Left lung (tissue), 14 donors: ENCODE measurements at places on chromosomes 3 and 15.

GRCh38 chr3:123349566-123350435 is 99.1 kb downstream of the ADCY5 start:
- DNase-seq: no peak

DNA sequence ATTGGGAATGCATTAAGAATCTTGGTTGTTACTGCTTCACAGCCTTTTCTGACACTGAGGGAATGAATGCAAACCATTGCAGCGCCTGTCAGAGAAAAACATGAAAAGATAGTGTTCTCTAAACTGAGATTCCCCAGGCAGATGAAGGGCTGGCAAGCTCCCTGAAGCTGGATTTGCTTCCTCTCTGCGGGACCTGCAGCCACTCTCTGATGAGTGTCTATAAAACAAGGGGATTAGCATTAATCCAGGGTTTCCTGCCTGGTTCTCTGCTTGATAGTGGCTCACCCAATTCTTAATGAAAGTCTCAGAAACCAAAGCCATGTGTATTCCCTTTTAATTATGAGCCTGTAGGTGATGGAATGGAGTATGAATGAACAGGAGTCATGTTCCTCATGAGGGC is 344.3 kb upstream of the UMPS start:
- DNase-seq: no peak

GRCh38 chr3:153052096-153052460 is 109.9 kb upstream of the RAP2B start:
- DNase-seq: peak; percentile 68

GRCh38 chr3:37742574-37743212 is 119.0 kb upstream of the CTDSPL start:
- DNase-seq: no peak

DNA sequence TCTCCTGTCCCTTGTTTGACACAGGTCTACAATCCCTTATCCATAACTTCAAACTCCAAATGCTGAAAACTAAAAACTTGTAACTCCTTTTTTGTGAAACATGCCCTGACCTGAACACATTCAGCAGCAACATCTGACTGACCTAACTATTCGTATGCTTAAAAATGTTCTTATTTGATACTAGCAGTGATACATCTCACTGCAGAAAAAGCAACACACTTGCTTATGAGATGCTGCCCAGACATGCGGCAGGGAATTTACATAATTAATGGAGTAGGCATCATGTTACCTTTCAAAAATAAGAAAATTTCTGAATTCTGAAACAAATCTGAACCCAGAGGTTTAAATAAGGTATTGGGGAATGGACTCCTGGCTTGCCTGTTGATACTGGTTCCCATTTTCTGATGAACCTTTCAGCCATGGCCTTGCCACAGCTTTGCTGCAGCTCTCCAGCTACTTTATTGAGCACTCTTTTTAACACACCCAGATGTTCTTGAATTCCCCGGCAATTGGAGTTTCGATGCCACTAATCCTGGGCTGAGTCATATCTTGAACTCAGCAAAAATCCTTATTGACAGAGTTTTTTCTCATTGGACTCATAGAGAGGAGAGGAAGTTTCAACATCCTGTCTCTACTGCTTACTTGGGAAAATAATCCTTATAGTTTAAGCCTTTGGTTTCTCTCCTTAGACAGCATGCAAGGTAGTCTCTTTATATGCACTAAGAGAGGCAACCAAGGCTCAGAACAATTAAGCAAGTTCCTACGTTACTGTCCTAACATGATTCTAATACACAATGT is 296.6 kb upstream of the LMCD1 start:
- no peak for DNase-seq

DNA sequence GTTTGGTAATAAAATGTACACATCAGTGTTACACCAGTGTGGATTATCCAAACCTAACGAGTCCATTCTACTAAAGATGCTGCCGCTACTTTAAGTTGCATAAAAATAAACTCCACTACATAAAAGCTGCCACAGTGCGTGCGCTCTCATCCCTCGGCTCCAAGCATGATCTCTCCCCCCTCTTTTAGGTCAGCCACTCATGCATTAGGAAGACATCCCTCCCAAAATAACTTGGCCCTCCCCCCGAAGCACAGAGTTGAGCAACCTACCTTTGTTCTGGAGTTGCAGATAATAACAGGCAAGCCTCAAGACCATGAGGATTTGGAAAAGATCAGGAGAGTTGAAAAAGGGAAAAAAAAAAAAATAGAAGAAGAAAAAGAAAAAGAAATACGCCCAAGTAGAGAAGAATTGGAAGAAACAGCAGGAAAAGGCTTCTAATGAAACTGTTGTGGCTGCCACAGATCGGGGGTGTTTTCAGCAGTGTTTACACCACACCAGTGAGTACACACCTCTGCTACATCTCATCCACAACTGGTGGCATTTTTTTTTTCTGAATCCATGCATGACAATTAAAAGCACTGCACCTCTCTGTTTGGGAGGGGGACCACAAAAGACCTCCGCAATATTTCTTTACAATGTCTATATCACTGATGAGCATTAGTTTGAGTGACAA is 339.2 kb downstream of the FOXP1 start:
- DNase-seq: no peak

DNA sequence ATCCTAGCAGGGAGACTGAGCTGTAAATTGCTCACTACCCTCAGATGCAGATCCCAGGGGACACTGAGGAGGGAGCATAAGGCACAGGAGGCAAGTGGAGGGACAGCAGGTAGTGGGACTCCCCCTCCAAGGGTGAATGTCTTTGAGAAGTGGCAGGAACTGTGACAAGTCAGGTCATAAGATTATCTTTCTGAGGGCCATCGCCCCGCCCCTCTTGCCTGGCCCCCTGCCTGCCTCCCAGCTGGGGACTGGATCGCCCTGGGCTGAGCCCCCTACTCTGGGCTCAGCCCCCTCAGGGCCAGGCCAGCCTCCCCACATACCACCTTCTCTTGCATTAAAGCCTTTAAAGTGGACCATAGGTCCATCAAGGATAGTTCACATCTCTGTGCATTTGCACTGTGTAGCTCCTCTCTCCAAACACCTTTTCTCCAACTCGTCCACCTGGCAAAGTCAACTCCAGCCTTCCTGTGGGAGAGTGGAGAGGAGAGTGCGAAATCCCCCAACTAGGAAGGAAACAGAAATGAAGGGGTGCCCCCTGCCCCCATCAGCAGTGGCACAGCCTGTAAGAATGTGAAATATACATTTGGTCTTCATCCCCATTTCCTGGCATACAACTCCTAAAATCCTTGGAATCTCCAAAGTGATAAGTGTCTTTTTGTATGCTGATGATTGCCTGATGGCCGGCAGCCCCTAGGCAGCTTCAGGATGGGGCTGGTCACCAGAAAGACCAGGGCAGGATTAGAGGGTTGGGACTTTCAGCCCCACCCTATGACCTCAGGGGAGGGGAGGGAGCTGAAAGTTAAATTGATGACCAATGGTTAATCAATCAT is 14.7 kb downstream of the PIF1 start:
- DNase-seq: no peak

DNA sequence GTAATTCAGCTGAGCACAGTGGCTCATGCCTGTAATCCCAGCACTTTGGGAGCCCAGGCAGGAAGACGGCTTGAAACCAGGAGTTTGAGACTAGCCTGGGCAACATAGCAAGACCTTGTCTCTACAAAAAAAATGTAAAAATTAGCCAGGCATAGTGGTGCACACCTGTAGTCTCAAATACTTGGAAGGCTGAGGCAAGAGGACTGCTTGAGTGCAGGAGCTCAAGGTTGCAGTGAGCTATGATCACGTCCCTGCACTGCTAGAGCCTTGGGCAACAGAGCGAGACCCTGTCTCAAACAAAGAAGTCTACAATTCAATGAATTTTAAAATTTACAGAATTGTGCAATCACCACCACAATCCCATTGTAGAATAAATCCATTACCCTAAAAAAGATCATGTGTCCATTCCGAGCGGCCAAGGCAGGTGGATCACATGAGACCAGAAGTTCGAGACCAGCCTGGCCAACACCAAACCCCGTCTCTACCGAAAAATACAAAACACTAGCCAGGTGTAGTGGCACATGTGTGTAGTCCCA is 45.2 kb downstream of the FBXO22 start:
- no peak for DNase-seq

- no peak for DNase-seq
Measured at GRCh38 chr3:142976621-142977398, 13.3 kb upstream of the PAQR9 start.

GRCh38 chr3:161069511-161070251 is 35.5 kb downstream of the B3GALNT1 start:
- no peak for DNase-seq

- no peak for DNase-seq
Measured at GRCh38 chr15:91514147-91514546, 339.4 kb upstream of the SLCO3A1 start.

GRCh38 chr3:27720899-27721716 is 1.0 kb downstream of the EOMES start:
- no peak for DNase-seq

GRCh38 chr3:142117056-142117851 is 32.1 kb downstream of the TFDP2 start:
- peak; percentile 35 for DNase-seq

DNA sequence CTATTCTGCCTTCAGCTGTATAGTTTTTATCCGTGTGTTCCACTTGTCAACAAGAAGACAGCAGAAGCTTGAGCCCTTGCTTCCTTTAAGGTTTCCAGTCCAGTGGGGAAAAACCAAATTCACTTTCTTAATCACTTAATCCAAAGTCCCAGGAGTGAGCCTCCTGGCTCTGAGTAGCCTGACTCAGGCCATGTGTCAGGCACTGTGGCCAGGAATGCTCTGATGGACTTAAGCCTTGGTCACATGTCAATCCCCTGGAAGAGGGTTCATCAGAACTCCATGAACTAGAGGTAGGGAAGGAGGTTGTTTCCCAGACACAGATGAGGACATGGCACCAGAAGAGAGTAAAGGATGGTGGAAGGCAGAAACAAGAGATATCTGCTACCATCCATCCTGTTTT is 8.8 kb downstream of the VIPR1 start:
- no peak for DNase-seq

GRCh38 chr3:39050029-39050428 is 1.7 kb downstream of the SCN11A start:
- no peak for DNase-seq

GRCh38 chr3:42633544-42633943 is 20.0 kb upstream of the ZBTB47 start:
- no peak for DNase-seq

DNA sequence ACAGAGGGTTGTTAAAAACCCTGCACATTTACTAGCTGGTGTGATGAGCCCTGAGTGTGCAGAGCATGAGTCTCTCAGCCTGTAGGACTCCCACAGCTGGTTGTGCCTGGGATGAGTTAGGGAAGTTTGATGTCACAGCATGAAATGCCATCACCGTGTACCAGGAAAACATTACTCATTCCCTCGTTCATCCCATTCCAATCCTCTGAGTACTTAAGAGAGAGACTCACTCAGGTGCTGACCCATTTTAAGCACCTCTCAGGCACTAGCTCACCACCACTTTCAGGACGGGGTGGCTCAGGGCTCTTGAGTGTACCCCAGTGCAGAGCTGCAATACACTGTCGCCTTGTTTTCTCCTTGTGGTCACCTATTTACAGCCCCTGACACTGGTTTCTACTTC is 18.7 kb downstream of the MGLL start:
- no peak for DNase-seq

- DNase-seq: no peak
Measured at GRCh38 chr15:25175789-25176615, 221.2 kb downstream of the SNRPN start.

DNA sequence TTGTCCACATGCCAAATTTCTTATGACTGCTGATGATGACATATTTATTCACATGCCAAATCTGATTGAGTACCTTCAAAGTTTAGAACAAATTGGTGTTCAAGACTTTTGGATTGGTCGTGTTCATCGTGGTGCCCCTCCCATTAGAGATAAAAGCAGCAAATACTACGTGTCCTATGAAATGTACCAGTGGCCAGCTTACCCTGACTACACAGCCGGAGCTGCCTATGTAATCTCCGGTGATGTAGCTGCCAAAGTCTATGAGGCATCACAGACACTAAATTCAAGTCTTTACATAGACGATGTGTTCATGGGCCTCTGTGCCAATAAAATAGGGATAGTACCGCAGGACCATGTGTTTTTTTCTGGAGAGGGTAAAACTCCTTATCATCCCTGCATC is 17.3 kb downstream of the B3GNT5 start:
- no peak for DNase-seq

DNA sequence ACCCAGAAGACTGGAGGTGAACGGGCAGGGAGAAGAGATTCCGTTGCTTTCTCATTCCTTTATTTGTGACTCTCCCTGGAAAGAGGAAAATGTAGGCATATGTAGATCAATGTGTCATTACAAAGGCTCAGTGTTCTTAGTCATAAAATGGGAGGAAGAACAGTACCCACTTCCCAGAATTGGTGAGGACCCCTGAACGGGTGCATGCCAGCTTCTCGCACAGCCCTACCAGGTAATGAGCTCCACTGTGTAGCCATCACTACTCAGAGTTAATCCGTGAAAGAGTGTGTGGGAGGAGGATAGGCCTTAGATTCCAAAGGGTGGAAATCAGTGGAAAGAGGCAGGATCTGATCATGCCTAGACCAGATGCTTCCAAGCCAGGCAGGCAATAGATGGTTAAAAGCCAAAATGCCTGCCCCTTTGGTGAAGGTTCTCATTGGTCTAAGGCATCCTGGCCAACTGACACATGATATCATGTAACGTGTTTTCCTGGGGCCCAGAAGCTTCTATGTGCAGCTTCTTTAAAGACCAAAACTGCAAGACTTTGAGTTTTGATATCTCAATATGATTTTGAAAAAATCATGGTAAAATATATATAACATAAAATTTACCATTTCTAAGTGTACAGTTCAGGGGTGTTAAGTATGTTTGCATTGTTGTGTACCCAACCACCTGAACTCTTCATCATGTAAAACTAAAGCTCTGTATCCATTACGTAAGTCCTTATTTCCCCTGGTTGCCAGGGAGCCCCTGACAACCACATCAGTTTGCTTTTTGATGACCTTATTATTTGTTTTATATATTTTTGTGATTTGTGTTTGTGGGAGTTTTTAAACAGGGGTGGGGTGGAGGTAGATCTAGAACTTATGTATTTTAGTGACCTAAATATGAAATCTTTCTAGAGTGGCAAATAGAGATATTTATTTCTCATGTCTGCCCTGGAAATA is 402.2 kb upstream of the CFAP20DC start:
- no peak for DNase-seq

DNA sequence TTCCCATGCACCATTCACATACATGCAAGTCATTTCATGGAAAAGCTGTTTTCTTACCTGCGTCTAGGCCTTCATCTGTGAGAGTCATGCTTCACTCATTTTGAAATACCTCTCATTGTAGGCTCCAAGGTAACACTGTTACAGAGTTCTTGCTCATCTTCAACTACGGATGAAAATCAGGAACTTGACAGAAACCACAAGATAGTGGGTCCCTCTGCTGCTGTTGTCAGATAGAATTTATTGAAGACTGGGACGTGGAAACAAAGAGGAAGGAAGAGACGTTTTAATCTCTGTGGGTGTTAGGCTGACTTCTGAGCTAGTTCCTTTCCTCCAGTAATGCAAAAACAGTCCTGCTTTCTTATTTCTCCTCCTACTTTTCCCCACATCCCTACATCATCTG is at the start of gene P2RY14:
P2RY14 (minus strand) TSS at position 313 of the 400 bp plus-strand sequence. CDS start 64,226 bp downstream, outside the sequence.
- no peak for DNase-seq

- no peak for DNase-seq
Measured at GRCh38 chr15:39285071-39285470, 295.8 kb upstream of the THBS1 start.

GRCh38 chr15:74196175-74196574 is 6.4 kb downstream of the STRA6 start:
- peak; percentile 73 for DNase-seq
